IPS DF 19.7 (cell line): ENCODE measurements at places on chromosomes 3 and 15.

DNA sequence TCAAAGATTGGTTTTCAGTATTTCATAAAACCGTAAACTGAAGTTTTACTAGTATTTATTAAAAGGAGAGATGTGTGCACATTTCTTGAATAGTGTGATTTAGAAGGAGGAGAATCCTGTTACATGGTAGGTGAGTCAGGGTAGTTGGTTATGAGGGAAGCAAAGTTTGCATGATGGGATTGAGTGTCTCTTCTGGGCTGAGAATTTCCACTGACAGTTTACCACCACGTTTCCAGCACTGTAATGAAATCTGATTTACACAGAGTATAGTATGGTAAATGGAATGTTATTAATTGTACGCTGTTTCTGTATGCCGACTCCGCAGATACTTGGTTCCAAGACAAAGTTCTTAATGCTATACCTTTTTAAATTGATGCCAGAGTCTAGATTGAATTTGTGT, 1.6 kb downstream of the NECTIN3 start:
- DNase-seq = no peak

GRCh38 chr15:96947296-96948229, 617.1 kb downstream of the NR2F2 start:
- DNase-seq = no peak

DNA sequence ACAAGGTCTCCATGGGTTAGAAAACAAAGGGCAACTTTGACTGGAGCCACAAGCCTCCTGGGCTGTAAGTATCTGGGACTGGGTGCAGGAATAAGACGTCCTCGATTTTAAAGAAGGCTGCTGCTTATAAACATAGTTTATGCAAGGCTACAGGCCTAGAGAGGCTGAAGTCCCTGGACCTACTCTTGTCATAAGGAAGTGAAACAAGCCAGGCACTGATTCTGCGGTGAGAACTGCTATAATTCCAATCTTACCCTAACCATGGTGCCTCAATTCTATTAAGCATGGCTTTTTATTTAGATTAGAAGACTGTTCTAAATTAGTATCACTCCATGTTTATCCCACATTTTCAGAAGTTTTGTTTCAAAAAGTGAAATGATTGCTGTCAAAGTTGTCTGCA, 777.6 kb downstream of the PLOD2 start:
- DNase-seq = no peak

DNA sequence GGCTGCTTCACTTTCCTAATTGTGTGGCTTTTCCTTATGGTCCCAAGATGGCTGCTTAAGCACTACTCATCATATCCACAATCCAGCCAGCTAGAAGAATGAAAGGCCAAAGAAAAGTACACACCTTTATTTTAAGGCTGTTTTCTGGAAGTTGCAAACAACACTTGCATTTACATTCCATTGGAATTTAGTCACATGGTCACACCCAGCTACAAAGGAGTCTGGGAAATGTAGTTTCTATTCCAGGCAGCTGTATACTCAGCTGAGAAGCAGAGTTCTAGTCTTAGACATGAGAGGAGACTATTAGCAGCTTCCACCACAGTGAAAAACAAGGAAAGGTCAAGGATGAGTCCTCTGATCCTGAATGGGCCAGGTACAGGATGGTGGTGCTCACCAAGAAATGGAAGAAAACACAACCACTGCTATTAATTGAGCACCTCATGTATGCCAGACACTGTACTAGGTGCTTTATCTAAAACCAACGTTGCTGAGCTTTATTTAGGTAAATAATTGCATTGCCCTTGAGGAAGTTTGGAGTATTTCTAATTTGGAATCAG, 28.0 kb upstream of the ATG7 start:
- DNase-seq = no peak

DNA sequence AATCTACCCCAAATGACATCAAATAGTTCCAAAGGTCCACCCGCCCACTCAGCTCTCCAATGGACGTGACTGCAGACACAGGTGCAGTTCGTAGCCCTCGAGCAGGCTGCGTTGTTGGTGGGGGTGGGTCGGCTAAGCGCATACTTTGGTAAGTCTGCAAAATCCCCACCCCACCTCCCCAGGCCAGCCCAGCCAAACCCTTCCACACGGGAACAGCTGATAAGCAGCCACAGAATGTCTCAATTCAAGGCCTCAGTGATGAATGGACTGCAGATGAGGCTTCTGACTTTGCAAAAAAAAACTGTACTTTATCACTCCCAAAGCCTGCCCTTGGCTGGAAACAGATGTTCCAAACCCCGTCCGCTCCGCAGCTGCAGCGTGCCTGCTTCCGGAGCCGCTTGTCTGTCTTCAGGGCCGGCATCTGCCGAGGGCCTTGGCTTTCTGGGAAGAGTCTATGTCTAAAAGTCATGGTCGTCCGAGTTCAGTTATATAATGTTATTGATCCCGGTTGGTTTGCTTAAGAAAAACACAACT, 38.2 kb downstream of the PCSK6 start:
- no peak for DNase-seq

DNA sequence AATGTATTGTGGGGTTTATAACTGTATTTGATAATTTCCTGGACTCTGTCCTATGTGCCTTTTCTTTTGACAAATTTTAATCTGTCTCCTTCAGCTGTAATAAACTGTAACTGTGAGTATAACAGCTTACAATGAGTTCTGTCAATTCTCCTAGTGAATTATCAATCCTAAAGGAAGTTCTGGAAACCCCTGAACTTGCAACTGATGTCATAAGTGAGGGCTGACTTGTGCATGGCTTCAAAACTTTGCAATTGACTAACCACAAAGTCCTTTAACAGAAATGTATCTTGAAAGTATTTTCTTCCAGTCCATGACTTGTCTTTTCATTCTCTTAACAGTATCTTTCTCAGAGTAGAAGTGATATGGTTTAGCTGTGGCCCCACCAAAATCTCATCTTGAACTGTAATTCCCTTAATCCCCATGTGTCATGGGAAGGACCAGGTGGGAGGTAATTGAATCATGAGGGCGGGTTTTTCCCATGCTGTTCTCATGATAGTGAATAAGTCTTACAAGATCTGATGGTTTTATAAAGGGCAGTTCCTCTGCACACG, 108.3 kb downstream of the TFDP2 start:
- DNase-seq = no peak

- no peak for DNase-seq
Measured at GRCh38 chr3:182519569-182519968, 273.7 kb upstream of the ATP11B start.

- DNase-seq = no peak
Measured at GRCh38 chr3:123758081-123758564, 126.0 kb downstream of the MYLK start.

DNA sequence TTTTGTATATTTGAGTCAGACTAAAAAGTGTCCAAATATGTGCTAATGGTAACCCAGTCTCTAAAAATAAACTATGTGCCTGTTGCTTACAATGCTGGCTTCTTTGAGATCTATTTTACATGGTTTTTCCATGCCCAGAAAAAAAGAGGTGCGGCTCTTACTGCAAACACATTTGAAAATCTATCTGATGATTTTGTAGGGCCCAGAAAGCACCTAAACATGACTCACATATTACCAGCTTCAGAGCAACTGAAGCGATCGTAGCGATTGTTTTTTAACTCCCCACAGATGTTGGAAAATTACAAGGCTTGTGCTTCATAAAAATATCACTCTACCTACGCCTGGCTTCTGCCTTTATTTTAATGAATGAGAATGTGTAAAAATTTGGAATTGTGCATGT, 53.5 kb downstream of the SUCNR1 start:
- no peak for DNase-seq

DNA sequence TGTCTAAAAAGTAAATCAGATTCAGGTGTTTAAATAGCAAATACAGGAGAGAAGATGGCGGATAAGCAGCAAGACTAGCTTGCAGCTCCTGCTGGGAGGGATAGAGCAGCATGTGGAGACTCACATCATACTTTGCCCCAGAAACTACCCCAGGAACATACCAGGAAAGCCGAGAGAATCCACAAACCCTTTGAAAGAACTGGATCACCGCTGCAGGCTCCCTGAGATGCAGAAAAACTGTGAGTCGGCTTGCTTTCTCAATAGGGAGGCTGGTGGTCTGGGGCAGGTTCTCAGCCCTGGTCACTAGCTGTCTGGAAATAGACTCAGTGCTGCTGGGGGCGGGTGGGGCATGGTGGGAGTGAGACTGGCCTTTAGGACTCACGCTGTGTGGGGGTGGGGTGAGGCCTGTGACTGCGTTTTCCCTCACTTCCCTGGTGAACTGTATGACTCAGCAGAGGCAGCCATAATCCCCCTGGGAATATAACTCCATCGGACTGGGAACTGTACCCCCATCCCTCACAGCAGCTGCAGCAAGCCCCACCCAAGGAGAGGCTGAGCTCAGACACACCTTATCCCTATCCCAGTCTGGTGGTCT, 142.8 kb downstream of the CNTN6 start:
- DNase-seq = no peak

DNA sequence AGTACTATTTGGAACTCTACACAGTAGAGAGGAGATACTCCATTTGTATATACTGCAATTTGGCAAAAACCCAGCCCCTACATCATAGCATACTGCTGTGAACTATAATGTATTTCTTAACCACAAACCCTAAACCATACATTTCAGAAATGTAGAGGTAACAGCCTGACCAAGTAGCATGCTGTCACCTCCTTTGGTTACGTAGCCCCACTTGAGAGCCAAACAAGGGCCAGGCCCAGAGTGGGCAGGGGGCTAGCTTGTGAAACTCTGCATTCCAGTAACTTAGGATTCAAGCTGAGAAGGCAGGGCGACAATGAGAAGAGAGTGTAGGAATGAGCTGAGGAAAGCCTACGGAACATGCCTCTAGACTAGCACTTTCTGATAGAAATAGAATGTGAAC, 135.8 kb downstream of the GREM1 start:
- no peak for DNase-seq

DNA sequence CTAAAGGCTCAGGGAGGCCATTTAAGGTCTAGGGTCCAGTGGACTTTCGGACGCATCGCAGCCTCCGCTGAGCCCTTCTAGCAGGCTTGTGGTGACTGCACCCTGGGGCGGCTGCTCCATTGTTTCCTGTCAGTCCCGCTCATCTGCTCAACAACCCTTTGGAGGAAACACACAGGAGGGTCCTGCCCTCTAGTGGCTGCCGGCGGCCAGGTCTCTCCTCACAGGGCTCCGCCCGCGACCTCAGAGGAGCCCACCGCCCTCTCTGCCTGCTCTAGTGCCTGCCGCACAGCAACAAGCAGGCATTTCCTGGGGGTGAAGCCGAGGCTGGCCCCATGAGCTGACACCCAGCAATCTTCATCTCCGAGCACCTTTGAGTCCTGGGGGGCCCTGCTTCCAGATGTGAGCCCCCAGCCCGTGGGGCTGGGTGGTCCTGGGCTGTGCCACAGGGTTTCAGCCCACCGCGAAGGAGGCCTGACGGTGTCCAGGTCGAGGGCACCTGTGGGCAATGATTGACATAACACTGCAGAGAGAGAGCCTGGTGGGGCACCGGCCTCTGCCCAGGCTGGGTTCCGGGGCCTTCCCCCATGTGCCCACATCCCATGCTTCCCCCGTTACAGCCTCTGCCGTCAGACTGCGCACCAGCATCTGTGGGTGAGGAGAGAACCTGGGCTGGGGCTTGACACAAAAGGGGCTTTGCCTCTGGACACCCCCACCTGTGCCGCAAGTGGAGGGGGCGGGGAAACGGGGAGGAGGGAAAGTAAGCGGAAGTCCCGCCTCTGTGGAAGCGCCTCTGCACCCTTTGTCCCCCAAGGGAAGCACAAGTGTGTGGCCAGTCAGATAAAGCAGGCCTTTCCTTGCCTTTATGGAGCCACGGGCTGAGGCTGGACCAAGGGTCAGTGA, 27.0 kb upstream of the SFMBT1 start:
- peak; percentile 65 for DNase-seq

- no peak for DNase-seq
Measured at GRCh38 chr15:81054236-81054635, 53.5 kb downstream of the TLNRD1 start.

GRCh38 chr3:63192248-63192647, 85.9 kb upstream of the SYNPR start:
- DNase-seq = no peak

DNA sequence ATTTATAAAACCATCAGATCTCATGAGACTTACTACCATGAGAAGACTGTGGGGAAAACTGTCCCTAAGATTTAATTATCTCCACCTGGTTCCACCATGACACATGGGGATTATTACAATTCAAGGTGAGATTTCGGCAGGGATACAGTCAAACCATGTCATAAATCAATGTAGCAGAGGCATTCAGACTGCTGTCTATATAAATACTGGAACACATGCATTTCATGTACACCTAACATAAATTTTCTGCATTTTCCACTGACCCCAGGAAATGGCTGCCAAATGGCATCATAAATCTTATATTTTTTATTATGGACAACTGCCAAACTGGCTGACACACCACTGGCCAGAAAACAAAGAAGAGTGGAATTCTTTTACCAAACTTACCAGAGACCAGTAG, 755.1 kb upstream of the EPHA6 start:
- DNase-seq = no peak

- DNase-seq = no peak
Measured at GRCh38 chr15:40134885-40135284, 26.0 kb upstream of the BUB1B start.

DNA sequence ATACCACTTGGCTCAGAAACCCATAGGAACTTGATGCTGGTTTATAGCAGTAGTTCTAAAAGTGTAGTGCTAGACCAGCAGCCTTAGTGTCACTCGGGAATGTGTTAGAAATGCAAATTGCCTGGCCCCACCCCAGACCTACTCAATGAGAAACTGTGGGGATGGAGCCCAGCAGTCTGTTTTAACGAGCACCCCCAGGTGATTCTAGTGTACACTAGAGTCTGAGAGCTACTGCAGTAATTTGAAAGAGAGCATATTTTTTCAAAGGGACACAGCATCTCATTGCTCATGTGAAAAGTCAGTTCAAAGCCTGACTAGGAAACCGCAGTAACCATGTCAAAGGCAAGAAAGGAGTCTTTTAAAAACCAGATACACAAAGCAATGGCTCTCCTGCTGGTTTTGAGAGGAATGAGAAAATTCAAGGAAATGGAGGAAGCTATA, 313.4 kb downstream of the SQOR start:
- no peak for DNase-seq

- DNase-seq = peak; percentile 3
Measured at GRCh38 chr15:88166082-88166993, 90.2 kb downstream of the NTRK3 start.

DNA sequence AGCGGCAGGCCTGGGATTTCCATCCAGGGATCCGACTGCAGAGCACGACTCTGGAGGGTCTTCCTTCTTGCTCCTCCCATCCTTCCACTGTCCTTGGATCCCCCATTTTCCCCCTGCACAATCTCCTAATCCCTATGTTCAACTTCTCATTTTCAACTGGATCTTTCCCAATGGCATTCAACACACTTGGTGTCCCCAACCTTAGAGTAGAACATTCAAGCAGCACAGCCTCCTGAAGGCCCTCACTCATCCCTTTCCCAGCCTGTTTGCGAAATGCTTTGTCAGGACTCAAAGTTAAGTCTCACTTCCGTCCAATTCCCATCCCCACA, 32.3 kb downstream of the RPN1 start:
- no peak for DNase-seq

GRCh38 chr3:2099779-2100191, 1.1 kb downstream of the CNTN4 start:
- no peak for DNase-seq

DNA sequence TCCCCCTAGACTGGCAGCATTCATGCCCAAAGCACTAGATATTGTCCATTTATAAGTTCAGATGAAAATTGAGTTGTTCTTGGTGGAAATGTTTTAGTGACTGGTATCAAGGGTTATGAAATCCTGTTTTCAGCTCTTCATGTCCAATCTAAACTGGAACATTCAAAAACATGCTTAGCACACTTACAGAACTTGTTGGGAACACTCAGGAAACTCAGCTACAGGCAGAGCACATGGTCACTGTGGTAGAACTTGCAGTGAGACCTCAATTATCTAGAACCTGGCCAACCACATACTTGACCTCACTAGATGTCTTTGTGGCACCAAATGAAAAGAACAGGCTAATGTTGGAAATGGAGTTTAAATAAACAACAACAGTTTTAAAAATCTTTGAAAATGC, 88.8 kb downstream of the SMAD3 start:
- DNase-seq = no peak
